ENCODE measurements at places on chromosomes 3 and 15. TPM values are rescaled to one million over a fixed set of nuclear protein-coding genes. Genes with fewer than 3 reads are reported as not detected.

GRCh38 chr15:80011596-80011995 is 40.6 kb upstream of the BCL2A1 start:
- no peak for DNase-seq

CD86 gene
- 3.6 TPM for total RNA-seq

- no peak for DNase-seq
Observed at GRCh38 chr3:121411523-121411922, 134.3 kb downstream of the POLQ start.

GRCh38 chr15:73141216-73141900 is 89.1 kb downstream of the NEO1 start:
- no peak for DNase-seq

XCR1 gene
- total RNA-seq, result not detected

DNA sequence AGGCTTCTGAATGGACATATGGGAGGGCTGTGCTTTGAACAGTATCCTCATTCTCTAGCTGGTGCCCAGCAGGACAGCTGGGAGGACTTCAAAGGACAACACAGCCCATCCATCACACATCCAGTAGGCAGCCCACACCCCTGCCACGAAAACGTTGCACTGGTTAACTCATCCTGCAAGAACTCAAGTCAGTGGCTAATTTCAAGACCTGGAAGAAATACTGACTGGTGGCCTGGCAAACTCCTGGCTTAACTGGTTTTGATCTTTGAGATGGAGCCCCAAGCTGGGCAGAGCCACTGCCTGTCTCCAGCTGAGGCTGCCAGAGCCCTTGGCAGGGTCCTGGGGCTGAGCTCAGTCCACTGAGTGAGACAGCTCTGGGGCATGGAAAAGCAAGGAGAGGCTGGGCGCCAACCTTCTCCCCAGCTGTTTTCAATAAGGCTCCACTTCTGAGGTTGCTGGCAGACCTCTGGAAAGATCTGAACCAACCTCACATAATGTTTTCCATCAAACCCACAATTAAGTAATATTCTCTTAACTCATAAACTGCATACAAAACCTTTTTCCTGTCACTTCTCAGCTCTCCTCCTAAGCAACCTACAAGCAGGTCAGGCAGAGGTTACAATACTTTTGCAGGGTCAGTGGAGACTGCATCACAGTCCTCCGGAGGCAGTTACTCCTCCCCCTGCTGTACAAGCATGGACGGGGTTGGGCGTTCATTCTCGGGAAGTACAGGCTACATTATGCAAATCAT is 110.3 kb downstream of the MYLK start:
- DNase-seq, result no peak

DNA sequence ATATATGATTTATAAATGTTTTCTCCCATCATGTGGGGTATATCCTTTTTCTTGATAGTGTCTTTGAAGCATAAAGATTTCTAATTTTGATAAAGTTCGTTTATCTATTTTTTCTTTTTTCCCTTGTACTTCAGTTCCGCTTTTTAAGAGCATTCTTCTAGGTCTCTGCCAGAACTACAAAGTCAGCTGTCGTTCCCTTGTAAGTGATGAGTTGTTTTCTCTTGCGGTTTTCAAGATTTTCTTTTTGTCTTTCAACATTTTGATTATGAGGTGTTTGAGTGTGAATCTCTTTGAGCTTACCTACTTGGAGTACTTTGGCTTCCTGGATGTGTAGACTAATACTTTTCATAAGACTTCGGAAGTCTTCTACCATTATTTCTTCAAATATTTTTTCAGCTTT is 9.3 kb upstream of the PRICKLE2 start:
- no peak for DNase-seq

DNA sequence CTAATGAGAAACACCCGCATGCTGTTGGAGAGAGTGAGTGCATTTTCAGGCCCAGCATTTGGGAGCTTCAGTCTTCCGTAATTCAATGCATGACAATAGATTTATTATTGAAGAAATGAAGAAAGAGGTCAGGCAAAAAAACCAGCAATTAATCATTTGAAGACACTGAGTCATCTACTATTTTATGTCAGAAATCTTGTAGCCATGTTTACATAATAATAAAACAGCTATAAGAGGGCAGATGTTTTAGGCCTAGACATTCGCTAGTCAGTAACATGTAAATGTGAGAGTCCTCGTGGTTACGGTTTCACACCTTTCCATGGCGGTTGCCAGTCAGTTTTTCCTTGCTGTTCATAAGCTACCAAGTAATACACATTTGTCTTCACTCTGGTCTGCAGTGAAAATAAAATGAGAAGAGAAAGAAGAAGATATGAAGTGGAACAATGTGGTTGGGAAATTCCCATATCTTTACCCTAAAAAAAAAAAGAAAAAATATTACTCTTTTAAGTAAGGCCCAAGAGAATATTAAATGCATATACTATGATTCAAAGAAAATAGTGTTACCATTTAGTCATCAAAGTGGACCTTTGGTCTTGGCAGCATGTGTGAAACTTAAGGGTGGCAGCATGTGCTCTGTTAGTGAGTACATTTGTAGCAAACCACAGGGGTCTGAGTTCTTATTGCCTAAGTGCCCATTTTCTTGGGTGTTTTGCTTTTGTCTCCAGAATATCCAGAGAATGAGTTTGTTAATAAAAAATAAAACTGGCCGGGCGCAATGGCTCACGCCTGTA is 140.5 kb upstream of the TBL1XR1 start:
- no peak for DNase-seq

DNA sequence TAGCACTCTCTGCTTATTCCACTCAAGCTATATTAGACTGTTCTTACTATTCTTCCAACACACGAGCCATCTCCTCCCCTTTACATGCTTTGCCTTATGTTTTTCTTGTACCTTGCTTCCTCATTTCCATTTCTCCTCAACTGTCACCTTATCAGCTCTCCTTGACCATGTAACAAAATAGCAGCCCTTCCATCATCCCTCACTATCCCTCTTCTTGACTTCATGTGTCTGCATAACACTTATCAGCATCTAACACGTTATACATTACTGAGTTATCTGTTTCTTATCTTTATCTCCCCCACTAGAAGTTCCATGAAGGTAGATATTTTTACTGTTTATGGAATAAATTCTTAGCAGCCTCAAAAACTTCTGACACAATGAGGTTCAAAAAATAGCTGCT is 45.3 kb downstream of the TRPM7 start:
- DNase-seq, result no peak

- no peak for DNase-seq
Observed at GRCh38 chr15:65904301-65904700, 35.0 kb downstream of the RAB11A start.

ARIH2 gene
- total RNA-seq, result 180 TPM

DNA sequence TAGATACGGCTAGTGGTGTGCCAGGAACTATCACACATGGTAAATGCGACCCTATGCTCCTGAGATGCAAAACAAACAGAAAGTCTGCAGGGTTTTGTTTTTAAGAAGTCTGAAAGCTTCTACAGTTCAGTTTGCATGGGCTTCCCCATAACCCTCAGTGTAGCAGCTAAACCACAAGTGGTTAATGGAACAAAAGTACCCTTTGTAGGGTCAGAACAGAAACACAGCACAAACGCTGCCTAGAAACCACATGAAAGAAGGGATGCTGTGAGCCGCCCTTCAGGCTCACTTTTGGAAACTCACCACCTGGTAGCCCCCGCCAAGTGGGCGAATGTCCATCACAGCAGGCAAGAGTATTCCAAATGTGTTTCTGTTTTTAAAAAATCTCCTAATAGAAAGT is 46.2 kb downstream of the CTDSPL start:
- no peak for DNase-seq

MCF2L2 gene
- 0.91 TPM for total RNA-seq

ANKDD1A gene
- 1.8 TPM for total RNA-seq

MTFMT gene
- total RNA-seq, result 18.6 TPM

MOBP gene
- total RNA-seq, result not detected

DNA sequence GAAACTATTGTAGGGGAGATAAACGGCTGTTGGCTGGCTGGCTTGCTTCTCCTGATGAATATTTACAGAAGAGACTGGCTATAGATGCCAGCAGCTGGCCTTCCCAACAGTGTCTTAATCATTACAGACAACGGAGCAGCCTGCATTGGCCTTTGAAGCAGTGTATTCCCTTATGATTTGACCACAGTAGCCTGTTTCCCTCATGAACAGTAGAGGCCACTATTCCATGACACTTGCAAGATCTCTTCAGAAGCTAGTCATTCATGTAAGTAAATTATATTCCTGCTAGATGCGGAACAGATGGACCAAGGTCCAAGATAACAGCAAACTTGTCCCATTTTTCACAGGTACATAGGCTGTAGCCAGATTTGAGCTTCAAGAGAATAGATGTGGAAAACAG is 47.3 kb downstream of the TMCO5A start:
- DNase-seq, result no peak

DNA sequence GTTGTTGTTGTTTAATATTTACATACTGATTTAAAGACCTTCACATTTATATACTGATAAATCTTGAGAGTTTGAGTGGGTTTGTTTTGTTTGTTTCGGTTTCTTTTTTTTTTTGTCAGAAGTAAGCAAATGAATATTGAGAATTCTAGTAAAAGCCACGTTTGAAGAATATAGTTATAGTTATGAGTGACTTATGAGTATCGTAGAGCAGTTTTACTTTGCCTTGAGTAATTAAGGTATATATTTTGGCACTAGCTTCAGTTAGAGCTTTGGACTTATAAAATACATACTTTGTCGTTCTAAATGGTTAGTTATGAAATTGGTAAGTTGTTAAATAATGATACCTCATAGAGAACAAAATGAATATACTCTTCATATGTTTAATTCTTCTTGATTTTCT is 27.8 kb downstream of the ATP1B3 start:
- no peak for DNase-seq

MUC4 gene
- total RNA-seq, result 0.11 TPM

- DNase-seq, result no peak
Observed at GRCh38 chr15:63982381-63982854, 63.9 kb downstream of the DAPK2 start.

- DNase-seq, result no peak
Observed at GRCh38 chr3:103684904-103685303, 1250.1 kb downstream of the ZPLD1 start.

DNA sequence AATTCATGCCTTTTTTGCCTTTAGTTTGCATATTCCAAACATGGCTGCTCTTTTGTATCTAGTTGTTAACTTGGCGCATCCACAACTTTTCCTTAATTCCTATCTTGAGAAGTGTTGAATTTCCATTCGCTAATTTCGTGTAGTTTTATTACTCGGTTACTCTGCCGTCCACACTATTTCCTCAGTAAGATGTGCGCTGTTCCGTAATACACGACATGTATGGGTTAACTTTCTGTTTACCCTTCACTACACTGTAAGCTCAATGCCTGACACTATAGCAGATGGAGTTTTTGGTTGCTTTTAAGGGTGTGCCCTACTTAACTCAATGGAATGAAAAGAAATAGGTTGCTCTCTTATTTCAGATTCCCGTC is 724 bp downstream of the RPSA start:
- DNase-seq, result no peak

- no peak for DNase-seq
Observed at GRCh38 chr3:51395493-51396213, 4.6 kb downstream of the RBM15B start.

GRCh38 chr15:37028625-37029296 is 71.6 kb downstream of the MEIS2 start:
- no peak for DNase-seq

ZNF35 gene
- total RNA-seq, result 7.9 TPM

GHRL gene
- total RNA-seq, result 0.25 TPM

DNA sequence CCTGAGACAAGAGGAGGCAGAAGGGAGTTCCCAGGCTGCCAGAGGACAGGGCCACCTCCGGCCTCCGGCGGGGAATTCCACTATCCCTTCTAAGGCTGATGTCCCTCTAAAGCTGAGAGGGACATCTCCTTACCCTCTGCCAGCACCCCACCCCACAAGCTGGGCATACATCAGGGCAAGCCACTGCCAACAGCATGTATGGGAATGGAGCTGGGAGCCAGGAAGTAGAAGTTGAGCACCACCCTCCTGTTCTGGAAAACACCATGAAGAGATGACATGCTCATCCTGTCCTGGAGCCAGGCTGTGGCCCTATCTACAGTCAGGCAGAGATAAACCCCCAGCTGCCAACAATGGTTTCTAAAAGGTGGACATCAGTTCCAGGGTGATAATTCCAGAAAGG is 7.1 kb downstream of the PLCD1 start:
- DNase-seq, result no peak

CPN2 gene
- total RNA-seq, result 2.4 TPM

DNA sequence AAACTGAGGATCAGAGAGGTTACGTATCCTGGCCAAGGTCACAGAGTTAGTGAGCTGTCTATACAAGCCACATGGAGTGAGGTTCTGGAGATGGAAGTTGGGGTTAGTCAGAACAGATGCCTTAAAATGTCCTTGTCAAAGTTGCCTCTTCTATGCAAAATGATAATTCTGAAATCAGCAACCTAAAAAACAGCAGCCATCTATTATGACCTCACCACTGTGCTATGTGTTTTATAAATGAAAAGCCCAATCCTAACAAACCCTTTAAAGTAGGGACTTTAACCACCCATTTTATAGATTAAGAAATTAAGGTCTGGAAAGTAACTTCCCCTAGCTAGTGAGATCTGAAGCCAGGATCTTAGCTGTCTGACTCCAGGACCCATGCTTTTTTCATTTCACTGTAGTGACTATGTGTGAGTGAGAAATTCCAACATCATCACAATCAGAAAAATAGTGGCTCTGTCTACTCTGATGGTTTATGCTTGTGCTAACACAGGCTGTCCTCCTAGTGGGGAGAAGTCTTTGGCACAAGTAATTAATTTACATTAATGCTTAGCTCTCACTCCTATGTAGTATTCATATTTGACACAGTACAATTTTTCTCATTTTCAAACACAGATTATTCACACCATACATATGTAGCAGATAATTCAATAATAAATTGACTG is 143.6 kb downstream of the ANO10 start:
- no peak for DNase-seq

CTDSPL2 gene
- 14.7 TPM for total RNA-seq

ISL2 gene
- total RNA-seq, result not detected

DNA sequence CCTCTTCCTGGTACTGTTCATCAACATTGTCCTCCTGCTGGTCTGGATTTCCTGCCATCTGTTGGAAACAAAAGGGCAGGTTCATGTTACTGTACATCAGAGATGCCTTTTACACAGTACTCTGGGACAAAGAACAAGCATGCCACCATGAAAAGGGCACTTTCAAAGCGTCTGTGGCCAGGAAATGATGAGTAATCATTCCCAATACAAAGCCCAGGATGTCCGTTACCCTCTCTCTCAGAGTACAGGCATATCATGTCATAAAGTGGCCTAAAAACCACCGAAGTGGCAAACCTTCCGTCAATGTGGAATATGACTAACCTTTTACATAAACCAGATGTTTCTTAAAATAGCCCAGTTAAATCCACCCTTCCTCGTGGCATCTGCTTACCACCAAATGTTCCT is 71.2 kb downstream of the GOLIM4 start:
- no peak for DNase-seq

DNA sequence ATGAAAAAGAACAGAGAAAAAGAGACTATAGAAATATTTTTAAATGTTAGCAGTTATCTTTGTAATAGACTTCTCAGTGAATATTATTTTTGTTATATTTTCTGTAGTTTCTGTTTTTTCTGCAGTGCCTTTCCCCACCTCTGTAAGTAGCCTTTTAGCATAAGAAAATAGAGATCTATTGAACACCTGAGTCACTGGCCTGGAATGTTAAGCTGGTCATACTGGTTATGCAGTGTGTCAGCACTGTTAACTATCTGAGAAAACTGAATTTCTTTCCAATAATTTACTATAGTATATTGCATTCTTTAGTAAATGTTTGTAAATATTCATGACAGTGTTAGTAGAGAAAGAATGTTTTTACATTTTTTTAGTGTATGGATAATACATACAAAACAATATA is 79.8 kb downstream of the NECTIN3 start:
- no peak for DNase-seq

TRMT10C gene
- total RNA-seq, result 30.3 TPM

- no peak for DNase-seq
Observed at GRCh38 chr15:67585681-67586080, 43.2 kb downstream of the MAP2K5 start.

Data from left ventricle myocardium inferior (tissue), 1 donor.